LHCN-M2 (cell line): ENCODE measurements at places on chromosomes 13 and 19.

DNA sequence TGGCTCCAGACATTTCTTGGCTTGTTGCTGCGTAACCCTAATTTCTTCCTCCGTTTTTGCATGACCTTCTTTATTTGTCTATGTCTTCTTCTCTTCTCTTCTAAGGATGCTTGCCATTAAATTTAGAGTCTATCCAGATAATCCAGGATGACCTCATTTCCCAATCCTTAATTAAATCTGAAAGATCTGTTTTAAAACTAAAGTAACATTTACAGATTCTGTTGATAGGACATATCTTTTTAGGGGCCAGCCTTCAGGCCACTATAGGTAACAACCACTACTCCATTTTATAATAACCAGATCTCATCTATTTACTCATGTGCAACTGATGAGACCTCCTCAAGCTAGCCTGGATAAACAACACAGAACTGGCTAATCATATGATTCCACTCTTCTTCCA, 490.5 kb upstream of the SLC10A2 start:
- no peak for DNase-seq

GRCh38 chr19:54659300-54659699, 3.5 kb upstream of the LILRB4 start:
- DNase-seq: no peak

DNA sequence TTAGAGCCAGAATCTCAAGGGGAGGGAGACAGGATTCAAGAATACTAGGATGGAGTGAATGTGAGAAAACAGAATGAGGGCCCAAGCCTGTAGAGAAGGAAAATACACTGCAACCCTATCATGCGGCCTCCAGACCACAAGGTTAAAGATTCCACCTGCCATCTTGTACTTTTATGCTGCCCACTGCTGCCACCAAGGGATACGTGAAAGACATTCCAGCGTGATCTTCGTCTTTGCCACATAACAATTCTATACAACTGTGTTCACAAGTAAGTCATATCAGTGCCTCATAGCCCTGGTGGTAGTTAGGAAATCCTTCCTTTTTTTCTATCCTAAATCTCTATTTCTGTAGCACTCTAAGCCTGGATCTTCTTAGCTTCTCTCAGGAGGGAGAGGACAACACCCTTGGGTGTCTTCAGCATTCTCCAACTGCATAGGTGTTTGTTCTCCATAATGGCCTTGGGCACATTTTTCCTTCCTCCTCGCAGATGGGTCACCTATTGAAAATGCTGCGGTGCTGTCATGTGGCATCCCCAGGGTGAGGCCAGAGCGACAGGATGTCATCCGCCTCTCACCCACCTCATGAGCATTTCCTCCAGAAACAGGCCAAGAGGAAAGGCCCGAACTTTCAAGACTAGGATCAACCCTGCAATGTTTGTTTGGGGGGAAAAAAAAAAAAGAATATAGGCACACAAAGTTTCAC, 13.6 kb downstream of the TPT1 start:
- peak; percentile 39 for DNase-seq

DNA sequence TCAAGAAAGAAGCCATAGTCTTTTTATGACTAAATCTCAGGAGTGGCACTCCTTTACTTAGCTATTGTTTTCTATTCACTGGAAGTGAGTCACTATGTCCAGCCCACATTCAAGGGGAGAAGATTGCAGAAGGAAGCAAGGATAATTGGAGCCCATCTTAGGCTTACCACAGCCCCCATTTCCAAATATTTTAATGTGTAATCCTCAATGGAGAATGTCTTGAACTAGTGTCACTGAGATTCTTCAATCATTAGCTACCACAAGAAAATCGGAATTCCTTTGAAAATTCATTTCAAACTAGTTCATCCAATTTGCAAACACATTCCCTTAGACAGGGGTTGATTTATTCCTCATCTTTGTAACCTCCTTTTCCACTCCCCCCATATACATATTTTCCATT, 84.7 kb downstream of the DLEU7 start:
- no peak for DNase-seq

DNA sequence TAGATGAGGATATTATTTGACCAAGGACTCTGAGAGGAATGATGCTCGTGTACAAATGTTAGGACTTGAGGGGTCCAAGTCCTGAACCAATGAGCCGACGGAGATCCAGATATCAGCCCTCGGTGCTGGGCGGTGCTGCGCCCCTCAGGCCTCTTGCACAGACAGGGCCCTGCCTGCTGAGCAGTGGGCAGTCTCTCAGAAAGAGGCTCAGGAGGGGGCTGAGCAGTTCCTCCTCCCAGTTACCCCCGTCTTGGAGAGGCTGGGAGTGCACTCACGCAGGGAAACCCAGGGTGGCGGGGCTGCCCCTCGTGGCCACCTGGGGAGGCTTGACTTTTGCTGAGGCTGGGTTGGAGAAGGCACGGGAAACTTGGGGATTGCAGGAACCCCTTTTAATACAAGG, 18.4 kb downstream of the TEX29 start:
- no peak for DNase-seq

- peak; percentile 5 for DNase-seq
These were observed 57.5 kb downstream of the CPAMD8 start for GRCh38 chr19:16969135-16969534.

- DNase-seq: no peak
These were observed 125.0 kb downstream of the HS6ST3 start for GRCh38 chr13:96214824-96215445.

GRCh38 chr19:49552749-49553148, 24.9 kb downstream of the RCN3 start:
- DNase-seq: no peak

DNA sequence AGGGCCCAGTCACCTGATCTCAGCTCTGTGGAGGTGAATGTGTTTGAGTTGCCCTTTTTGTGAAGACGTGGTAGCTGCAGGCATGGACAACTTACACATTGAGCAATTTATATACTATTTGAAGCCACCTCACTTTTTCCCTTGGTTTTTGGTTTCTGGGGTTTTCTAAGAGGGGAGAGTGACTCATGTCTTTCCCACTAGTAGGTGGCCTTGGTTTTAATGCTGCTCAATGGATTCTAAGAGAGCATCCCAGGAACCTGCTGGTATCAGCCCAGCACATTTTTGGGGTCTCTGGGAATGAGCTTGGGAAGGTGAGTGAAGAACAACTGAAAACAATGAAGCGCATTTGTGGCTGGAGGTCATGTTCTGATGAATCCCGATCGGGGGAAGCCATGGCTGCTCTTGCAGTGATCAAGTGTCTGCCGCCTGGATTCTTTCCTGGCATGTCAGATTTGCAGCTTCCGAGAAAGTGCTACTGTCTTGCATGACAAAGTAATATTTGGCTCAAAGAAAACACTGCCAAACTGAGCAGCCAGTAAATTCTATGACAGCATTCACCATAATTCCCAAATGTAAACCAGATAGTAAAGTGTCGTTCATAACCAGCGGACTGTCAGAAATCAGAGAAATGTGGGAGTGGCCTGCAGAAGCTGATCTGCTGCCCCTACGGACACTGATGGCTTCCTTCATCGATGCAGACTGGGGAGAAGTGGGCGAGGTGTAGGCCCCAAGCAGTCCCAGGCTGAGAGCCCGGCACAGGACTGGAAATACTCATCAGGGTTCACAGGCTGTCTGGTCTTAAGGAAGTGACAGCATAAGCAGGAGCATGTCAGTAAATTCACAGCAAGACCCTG, 98.7 kb downstream of the COL4A2 start:
- peak; percentile 59 for DNase-seq
